ENCODE measurements at places on chromosomes 6 and 20. TPM values are rescaled to one million over a fixed set of nuclear protein-coding genes. Genes with fewer than 3 reads are reported as not detected.

GRCh38 chr6:157798851-157799250, 24.2 kb upstream of the SNX9 start:
- no peak overlapping the region for H3K4me3 ChIP-seq
- no peak for DNase-seq
- no peaks in the 10 kb centered on the region for H3K4me1 ChIP-seq
- no peak overlapping the region for H3K27ac ChIP-seq

- no peaks in the 10 kb centered on the region for H3K4me1 ChIP-seq
- no peak overlapping the region for H3K27ac ChIP-seq
- no peak overlapping the region for H3K4me3 ChIP-seq
Measured at GRCh38 chr6:42315991-42316970, 98.6 kb upstream of the MRPS10 start.

GRCh38 chr20:57904314-57905105, 194.7 kb upstream of the PMEPA1 start:
- no peak for DNase-seq
- H3K27ac ChIP-seq = no peak overlapping the region
- no peak overlapping the region for H3K4me3 ChIP-seq
- no peaks in the 10 kb centered on the region for H3K36me3 ChIP-seq
- H3K27me3 ChIP-seq = no peaks in the 10 kb centered on the region
- H3K4me1 ChIP-seq = no peaks in the 10 kb centered on the region

GRCh38 chr6:98525860-98526259, 308.5 kb upstream of the POU3F2 start:
- H3K27me3 ChIP-seq = no peaks in the 10 kb centered on the region
- H3K36me3 ChIP-seq = no peaks in the 10 kb centered on the region
- DNase-seq = no peak
- no peaks in the 10 kb centered on the region for H3K4me1 ChIP-seq
- no peak overlapping the region for H3K4me3 ChIP-seq

GRCh38 chr20:38084425-38084951, 50.9 kb downstream of the RPRD1B start:
- H3K27ac ChIP-seq = no peak overlapping the region
- H3K36me3 ChIP-seq = peaks cover 4% of the 10 kb centered on the region
- DNase-seq = no peak
- no peak overlapping the region for H3K4me3 ChIP-seq

DNA sequence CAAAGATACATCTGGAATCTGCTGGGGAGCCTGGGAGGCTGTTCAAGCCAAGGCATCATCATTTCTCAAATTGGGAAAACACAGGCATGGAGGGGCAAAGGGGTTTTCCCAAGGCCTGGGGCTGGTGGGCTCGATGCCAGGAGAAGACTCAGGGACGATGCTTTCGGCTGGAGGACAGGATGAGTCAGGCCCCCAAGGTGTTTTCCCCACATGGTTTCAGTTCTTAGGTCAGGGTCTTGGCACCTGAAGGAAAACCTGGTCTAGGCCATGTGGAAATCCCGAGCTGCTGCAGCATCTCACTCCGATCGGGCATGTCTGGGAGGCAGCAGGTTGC, 348.1 kb downstream of the CDC5L start:
- no peak for DNase-seq
- no peaks in the 10 kb centered on the region for H3K36me3 ChIP-seq
- no peak overlapping the region for H3K27ac ChIP-seq
- no peaks in the 10 kb centered on the region for H3K4me1 ChIP-seq
- no peaks in the 10 kb centered on the region for H3K27me3 ChIP-seq

- H3K4me1 ChIP-seq = no peaks in the 10 kb centered on the region
- H3K4me3 ChIP-seq = no peak overlapping the region
- H3K27me3 ChIP-seq = no peaks in the 10 kb centered on the region
- DNase-seq = no peak
Measured at GRCh38 chr6:137401088-137401487, 93.1 kb downstream of the OLIG3 start.

GRCh38 chr6:161233986-161234661, 39.7 kb downstream of the AGPAT4 start:
- no peak overlapping the region for H3K27ac ChIP-seq
- no peaks in the 10 kb centered on the region for H3K4me1 ChIP-seq
- H3K27me3 ChIP-seq = no peaks in the 10 kb centered on the region
- H3K4me3 ChIP-seq = no peak overlapping the region

GRCh38 chr20:9507544-9508239, 6.7 kb upstream of the LAMP5 start:
- peaks cover 22% of the 10 kb centered on the region for H3K27me3 ChIP-seq
- no peaks in the 10 kb centered on the region for H3K4me1 ChIP-seq
- DNase-seq = no peak
- H3K27ac ChIP-seq = no peak overlapping the region

GRCh38 chr20:10910535-10911178, 236.9 kb upstream of the JAG1 start:
- no peak overlapping the region for H3K27ac ChIP-seq
- no peaks in the 10 kb centered on the region for H3K4me1 ChIP-seq
- H3K4me3 ChIP-seq = no peak overlapping the region
- DNase-seq = no peak

DNA sequence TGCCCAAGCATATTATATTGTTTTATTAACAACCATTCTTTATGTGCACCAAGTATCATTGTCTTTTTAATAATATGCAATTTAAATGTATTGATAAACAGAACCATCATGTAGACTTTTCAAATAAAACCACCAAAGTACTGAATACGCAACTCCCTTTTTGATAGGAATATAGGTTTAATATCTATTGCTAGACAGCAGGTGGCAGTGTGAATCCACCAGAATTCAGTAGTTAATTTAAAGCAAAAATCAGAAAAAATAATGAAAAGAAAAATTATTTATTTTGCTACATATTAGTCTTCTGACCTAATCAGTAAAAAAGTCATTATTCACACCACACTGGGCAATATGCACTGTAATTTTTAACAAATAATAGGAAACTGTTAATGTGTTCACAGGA, 143.7 kb downstream of the KLHL32 start:
- no peaks in the 10 kb centered on the region for H3K4me1 ChIP-seq
- no peak for DNase-seq
- H3K27me3 ChIP-seq = no peaks in the 10 kb centered on the region

Gene PLG
- 1,895 TPM for total RNA-seq

Gene ZSCAN9
- 2.0 TPM for total RNA-seq

Gene BNIP5
- total RNA-seq = not detected

Gene HLA-A
- total RNA-seq = 269 TPM

Gene GPR6
- not detected for total RNA-seq

Gene LAMA4
- 5.1 TPM for total RNA-seq

Gene HLA-DQA1
- total RNA-seq = 10.5 TPM

Gene BCL2L1
- total RNA-seq = 90.6 TPM

Measured in right lobe of liver (tissue), 6 donors.